ENCODE measurements at places on chromosomes 7 and 10.
A peak's percentile ranks its signal among the peaks of the same experiment; 100 is the strongest.

GRCh38 chr7:100680576-100681271 lies 7.2 kb downstream of the GNB2 start:
- no peak for DNase-seq

DNA sequence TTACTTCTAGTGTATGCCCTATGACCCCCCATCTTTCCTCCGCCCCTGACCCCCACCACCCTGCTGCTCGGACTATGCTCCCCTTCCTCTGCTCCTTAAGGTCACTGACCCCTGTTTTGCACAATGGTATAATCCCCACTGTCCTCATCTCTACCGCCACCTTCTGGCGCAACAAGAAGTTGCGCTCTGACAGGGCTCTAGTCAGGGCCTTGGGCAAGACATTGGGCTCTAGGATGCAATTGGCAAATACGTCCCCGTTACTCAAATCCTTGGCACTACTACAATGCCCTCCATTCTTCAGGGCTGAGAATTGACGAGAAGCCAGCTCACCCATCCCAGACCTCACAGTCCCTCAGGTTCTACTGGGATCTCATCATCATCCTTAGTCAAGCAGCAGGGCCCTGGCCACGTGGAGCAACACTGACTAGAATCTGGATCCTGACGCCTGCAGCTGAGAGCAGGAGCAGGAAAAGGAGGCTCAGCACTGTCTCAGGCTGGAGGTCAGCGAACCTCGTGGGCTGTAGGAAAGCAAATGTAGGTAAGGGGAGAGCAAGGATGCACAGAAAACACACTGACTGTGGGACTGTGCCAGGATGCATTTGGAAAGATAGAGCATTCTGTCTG lies 10.6 kb downstream of the LRIT2 start:
- no peak for DNase-seq

DNA sequence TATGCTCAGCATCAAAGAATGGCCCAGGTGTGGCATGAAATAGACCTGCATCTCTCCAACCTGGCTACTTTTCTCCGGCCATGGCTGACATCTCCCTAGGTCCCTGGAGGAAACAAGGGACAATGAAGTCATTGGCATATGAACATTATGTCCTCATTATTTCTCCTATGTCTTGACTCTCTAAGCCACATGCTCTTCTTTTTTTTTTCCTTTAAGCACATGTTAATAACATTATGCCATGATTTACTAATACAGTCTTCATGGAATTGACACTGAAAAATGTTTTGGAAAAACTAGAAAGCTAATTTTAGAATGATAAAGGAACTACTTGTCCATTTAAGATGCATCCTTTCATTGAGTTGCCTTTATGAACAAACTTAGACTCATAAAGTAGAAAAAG lies 628.9 kb downstream of the TNS3 start:
- no peak for DNase-seq

- DNase-seq: peak; percentile 36
These were observed 30.3 kb downstream of the HACD1 start for GRCh38 chr10:17586821-17587234.

DNA sequence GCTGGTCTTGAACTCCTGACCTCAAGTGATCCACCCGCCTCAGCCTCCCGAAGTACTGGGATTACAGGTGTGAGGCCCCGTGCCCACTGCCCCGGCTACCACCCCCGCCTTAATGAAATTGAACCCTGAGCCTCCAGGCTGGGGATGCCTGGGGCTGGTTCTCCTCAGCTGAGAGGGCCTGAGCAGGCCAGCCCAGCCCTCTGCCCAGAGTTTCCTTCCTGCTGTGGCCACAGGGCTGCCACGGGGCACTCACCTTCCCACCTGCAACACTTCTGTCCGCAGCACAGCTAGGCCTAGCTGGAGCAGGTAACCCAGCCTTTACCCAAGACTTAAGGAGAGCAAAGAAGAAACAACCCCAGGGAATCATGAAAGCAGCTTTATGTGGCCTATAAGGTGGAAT lies 78.1 kb upstream of the ANLN start:
- DNase-seq: no peak

- no peak for DNase-seq
These were observed 8.9 kb upstream of the LYZL1 start for GRCh38 chr10:29279779-29280487.

DNA sequence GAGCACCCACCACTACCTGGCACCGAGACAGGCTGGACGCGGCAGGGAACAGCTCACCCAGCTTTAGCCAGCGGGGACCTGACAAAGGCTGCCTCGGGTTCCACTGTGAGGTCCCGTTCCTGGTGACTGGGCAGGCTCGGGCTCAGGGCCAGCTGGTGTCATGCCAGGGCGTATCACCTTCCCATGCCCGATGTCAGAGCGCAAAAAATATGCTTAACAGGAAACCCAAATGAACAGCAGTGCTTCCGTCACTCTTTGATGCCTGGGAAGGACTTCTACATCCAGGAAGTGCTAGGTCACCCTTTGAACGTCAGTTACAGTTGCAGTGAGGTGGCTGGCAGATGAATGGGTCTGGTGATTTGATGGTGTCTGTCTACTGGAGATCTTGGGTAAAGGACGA lies 106.0 kb downstream of the ADARB2 start:
- DNase-seq: peak; percentile 69

DNA sequence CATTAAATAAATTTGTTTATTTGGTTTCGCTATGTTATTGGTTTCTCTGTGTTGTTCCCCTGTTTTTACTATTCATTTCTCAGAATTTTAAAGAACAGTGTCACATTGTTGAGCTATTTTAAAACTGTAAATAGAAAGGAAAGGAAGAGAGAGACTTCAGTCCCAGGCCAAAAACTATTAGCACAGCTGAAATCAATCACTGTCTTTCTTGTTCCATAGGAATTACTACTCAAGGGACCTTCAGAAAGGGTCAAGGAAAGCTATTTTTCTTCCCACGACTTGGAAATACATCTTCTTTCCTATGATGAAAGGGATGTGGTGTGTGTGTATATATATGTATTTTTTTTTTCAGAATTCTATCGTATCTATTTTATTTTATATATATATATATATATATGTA lies 29.0 kb upstream of the GNAT3 start:
- no peak for DNase-seq

GRCh38 chr10:33125111-33125510 lies 167.1 kb upstream of the ITGB1 start:
- DNase-seq: no peak

DNA sequence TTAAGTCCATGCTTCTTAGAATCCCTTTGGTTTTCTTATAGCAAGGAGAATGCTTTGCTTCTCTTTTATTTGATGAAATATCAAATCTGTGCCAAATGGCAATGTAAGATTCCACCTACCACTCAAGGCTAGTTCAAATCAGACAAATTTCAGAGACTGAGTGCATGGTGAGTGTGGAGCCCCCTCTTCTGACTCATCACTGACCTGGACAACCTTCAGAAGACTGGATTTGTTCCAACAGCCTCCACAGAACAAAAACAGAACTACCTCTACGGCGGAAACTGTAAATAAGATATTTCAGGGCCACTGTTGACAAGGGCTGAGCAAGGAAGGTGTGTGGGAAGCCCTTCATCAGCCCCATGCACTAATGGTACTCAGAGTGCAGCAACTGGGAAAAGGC lies 21.1 kb downstream of the NCAPG2 start:
- no peak for DNase-seq

DNA sequence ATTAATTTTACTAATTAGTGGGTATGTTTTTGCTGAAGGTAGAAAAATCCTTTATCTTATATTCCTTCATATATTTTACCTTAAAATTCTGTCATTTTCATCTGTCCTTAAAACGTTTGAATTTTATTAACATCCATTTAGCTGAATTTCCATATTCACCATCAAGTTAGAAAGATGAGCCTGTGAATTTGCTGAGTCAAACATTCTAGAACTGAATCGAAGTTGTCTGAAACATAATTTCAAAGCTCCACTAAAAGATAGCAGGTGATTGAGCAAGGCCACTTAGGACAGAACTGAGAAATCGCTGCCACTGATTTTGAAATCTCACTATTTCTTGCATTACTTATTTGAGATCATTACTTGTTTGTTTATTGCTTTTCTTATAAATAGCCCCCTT lies 17.5 kb downstream of the HGF start:
- no peak for DNase-seq

DNA sequence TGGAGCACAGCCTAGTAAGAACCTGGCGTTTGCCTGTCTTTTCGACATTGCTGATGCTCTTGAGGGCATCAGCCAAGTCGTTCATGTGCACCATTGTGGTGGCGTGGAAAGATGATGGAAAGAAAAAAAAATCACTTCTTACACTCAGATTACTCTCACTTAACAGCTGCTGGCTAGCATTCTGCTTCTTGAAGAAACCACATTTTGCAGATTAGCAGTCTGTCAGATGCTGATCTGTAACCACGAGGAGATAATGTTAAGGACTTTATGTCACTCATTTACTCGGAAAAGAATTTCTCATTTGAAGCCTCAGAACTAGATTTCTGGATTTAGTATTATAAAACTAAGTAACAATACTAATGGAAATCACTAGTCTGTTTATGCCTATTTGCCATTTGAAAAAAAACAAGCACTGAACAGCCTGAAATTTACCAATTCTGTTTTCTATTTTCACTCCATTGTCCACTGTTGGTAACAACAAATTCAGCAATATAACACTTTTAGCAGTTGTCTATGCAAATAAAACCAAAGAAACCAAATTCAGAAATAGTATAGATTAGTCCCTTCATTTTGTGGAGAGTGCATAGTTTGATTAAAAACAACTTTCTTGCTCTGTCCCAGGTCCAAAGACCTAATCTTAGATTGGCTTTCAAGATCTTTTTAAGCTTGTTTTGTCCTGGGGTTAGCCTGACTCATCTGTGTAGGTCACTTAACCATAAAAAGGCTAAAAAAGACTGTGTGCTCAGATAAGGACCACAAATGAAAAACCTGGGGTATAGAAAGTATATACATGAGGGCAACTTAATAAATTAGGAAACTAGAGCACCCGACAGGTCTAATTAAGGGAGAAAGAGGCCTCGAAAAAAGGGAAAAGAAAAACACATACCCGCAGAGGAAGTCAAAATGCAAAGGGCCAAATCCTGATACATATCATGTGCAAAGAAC lies 67.5 kb downstream of the NT5C2 start:
- no peak for DNase-seq

- DNase-seq: peak; percentile 26
These were observed 22.2 kb upstream of the BAIAP2L1 start for GRCh38 chr7:98423043-98423442.

- DNase-seq: no peak
These were observed 197.5 kb upstream of the SEMA3D start for GRCh38 chr7:85384392-85384791.

GRCh38 chr7:47573758-47574481 lies 8.0 kb downstream of the TNS3 start:
- no peak for DNase-seq

DNA sequence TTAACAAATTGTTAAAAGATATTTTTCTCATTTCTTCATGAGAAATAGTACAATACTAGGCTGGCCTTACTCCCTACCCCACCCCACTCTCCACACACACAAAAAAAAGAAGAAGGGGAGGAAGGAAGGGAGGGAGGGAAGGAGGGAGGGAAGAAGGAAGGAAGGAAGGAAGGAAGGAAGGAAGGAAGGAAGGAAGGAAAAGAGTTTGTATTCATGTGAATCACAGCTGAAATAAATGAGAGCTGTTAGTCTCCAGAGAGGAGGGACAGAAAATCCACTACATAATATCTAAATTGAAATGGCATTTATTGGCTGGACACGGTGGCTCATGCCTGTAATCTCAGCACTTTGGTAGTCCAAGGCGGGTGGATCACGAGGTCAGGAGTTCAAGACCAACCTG lies 57.8 kb downstream of the SEMA3A start:
- DNase-seq: no peak

GRCh38 chr10:11276449-11276990 lies 258.8 kb downstream of the CELF2 start:
- no peak for DNase-seq

GRCh38 chr10:89744026-89744425 lies 42.6 kb downstream of the KIF20B start:
- peak; percentile 16 for DNase-seq

GRCh38 chr7:5354460-5355232 lies 69.0 kb downstream of the TNRC18 start:
- DNase-seq: no peak

DNA sequence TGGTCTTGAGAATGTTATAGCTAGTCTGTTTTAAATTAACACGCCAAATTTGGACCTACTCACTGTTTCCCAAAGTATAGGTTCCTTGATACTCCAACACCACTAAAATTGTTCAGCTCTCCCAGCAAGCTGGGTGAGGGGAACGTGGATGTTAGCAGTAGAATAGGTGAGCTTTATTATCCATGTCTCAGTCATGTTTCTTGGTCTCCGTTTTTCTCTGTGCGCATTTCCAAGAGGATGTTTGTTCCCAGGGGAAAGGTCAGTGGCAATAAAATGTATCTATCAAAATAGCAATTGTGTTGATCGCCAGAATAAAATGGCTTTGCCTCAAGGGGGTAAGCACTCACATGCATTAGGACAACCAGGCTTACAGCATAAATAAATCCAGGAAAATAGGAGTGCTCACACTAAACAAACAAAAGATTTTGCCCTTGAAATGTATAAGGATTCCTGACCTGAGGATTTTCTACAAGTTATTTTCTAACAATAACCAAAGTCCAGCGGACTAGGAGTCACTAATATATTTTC lies 187.0 kb upstream of the C7orf33 start:
- DNase-seq: no peak

DNA sequence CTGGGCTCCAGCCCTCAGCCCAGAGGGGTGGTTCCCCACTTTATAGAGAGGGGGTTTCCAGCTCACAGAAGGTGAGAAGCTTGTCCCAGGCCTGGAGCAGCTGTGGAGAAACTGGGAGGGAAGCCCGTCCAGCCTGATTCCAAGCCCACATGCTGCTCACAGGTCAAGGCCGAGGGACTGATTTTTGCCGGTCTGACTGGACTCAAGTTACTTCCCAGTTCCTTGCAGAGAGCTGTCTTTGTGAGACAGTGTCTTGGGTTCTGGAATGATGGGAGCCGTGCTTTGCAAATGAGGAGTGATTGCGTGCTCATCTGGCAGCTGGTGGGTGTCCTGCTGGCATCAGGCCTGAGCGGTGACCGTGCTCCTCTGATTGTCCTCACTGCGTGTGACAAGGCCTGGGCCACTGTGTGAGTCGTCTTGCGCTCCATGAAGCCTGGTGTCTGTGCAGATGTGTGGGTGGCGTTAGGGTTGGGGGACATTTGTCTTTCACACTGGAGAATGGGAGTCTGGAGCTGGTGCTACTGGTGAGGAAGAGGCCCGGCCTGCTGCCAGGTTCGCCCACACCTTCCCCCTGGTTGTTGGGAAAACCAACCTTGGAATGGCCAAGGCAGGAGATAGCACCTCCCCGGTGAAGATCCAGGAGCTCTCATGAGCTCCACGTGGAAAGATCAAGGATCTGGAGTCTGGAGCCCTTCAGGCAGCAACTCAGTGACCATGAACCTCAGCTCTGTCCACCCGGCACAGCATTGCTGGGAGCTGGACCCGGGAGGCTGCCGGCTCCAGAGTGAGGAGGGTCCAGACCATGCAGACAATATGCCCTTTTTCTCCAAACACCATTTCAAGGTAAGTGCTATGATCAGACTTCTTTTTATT lies 129.6 kb downstream of the SMURF1 start:
- no peak for DNase-seq

GRCh38 chr10:16992611-16993119 lies 136.9 kb downstream of the CUBN start:
- DNase-seq: no peak

- DNase-seq: no peak
These were observed 270.0 kb downstream of the TRIL start for GRCh38 chr7:28688174-28688573.

Data from kidney capillary endothelial cell (primary cell).